Activated B cell treated with CpG ODN at 0.5 μM for 24 hours (primary cell): ENCODE measurements at places on chromosomes 11 and 22.
A peak's percentile ranks its signal among the peaks of the same experiment; 100 is the strongest.

DNA sequence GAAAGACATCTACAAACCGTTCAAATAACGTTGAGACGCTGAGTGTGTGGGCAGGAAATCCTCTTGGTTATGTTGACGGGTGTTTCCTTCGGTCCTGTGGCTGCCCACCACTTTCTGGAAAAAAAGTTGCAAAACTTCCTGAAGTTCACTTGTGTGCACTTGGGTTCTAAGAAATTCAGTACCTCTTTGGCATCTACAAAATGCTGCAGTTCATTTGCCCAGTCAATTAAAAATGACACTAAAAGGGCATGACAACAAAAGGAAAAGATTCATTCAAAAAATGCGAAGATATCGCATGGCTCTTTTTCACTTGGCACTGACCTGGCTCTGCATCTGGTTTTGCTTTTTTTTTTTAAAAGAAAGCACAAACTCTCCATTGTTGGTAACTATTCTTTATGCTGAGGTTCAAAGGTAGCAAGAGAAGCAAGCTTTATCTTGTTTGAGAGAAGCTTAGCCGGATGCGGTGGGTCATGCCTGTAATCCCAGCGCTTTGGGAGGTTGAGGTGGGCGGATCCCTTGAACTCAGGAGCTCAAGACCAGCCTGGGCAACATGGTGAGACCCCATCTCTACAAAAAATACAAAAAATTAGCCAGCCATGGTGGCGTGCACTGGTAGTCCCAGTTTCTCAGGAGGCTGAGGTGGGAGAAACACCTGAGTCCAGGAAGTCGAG is 10.6 kb upstream of the XBP1 start:
- DNase-seq: no peak

DNA sequence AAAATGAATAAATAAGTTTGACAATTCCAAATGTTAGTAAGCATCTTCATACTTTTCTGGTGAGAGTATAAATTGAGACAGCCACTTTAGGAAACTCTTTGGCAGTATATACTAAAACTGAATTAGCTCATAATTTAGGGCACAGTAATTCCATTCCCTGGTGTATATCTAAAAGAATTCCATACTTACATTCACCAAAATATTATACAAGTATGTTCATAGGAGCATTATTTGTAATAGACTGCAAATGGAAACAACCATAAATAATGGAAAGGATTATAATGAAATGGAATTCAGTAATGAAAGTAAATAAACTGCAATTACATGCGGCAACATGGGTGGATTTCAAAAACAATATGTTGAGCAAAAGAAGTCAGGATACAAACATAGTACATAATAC is 315.8 kb upstream of the LRRC4C start:
- DNase-seq: no peak

GRCh38 chr11:62654297-62654696 is 1.2 kb upstream of the INTS5 start:
- DNase-seq: no peak

- DNase-seq: no peak
Measured at GRCh38 chr11:122127020-122127419, 11.0 kb upstream of the BLID start.

GRCh38 chr11:14359501-14360031 is 583 bp upstream of the RRAS2 start:
- DNase-seq: no peak

DNA sequence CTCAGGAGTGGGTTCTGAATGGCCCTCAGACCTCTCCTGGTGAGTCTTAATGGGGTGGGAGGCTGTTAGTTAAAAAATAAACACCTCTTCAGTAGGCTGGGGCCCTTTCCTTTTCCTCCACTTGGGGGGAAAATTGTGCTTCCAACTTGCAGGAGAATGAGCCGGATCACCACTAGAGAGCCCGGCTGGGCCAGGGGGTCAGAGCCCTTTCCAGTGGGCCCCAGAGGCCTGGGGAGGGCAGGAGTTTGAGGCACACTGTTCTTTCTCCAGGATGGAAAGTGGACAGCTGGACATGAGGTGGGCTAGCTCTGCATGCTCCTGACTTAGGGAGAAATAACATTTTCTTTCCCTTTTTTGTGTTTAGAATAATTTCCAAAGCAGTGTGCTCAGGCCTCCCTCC is 32.8 kb downstream of the B3GAT1 start:
- no peak for DNase-seq

- no peak for DNase-seq
Measured at GRCh38 chr22:19987394-19988306, 29.0 kb downstream of the ARVCF start.

- DNase-seq: no peak
Measured at GRCh38 chr11:66789097-66789890, 53.9 kb upstream of the RCE1 start.

DNA sequence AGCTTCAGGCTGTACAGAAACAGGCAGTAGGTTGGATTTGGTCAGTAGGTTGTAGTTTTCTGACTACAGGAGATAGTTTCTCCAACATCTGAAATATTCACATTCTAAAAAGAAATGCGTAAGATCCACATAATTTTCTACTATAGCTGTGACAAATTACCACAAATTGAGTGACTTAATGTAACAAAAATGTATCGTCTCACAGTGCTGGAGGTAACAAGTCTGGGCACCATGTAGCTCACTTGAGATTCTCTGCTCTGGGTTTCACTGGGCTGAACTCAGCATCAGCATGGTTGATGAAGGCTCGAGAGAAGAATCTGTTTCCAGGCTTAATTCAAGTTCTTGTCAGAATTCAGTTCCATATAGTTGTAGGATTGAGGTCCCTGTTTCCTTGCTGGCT is 350.9 kb upstream of the CCDC179 start:
- DNase-seq: no peak

DNA sequence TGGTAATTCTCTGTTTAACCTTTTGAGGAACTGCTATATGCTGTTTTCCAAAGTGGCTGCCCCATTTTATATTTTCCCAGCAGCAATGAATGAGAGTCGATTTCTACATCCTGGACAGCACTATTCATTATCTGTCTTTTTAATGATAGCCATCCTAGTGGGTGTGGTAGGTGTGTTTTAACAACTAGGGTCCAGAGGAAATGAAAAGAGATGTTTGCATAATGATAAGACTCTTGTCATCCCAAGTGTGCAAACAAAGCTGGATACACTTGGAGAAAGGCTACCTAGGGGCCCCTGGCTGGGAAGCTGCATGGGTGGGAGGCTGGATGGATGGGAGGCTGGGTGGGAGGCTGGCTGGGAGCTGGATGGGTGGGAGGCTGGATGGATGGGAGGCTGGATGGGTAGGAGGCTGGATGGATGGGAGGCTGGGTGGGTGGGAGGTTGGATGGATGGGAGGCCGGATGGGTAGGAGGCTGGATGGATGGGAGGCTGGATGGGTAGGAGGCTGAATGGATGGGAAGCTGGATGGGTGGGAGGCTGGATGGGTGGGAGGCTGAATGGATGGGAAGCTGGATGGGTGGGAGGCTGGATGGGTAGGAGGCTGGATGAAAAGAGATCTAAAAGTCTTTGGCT is 158.0 kb downstream of the DSCAML1 start:
- no peak for DNase-seq

GRCh38 chr11:61068581-61068980 is 33.7 kb upstream of the CD5 start:
- no peak for DNase-seq

DNA sequence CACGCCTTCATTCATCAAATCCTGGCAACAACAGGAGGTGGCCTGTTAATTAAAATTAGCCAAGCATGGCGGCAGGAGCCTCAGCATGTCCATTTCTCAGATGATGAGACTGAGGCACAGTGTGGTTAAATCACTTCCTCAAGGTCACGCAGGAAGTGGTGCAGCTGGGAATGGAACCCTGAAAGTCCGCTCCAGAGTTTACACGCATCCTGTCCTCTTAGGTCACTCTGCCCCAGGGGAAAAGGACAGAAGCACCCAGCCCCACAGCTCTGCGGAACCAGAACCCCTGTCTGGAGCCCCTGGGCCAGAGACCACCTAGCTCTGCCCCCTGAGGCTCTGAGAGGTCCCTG is 19.6 kb downstream of the RPL3 start:
- DNase-seq: no peak

GRCh38 chr22:49934160-49934890 is 15.9 kb downstream of the CRELD2 start:
- DNase-seq: peak; percentile 47

DNA sequence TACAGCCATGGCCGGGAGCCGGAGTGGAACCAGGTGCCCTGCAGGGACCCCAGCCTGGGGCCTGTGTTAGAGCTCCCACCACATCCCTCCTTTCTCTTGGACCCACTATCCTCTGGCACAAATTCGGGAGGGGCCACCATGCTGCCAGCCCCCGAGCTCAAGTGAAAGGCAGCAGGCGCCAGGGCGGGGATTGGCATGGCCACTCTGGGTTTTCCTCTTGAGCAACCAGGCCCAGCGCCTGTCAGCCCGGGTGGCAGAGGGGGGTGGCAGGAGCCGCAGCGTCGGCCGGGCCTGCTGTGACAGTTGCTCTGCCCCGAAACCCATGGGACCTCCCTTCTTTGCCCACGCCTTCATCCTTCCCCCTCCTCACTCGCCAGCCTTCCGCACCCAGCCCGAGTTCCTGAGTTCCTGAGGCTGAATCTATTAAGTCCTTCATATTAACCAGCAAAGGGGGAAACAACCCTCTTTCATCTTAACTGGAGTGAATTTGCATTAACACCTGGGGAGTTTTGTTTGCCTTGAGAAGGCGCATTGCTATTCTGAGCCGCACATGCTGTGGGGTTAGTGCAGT is 16.8 kb upstream of the CABP7 start:
- no peak for DNase-seq

DNA sequence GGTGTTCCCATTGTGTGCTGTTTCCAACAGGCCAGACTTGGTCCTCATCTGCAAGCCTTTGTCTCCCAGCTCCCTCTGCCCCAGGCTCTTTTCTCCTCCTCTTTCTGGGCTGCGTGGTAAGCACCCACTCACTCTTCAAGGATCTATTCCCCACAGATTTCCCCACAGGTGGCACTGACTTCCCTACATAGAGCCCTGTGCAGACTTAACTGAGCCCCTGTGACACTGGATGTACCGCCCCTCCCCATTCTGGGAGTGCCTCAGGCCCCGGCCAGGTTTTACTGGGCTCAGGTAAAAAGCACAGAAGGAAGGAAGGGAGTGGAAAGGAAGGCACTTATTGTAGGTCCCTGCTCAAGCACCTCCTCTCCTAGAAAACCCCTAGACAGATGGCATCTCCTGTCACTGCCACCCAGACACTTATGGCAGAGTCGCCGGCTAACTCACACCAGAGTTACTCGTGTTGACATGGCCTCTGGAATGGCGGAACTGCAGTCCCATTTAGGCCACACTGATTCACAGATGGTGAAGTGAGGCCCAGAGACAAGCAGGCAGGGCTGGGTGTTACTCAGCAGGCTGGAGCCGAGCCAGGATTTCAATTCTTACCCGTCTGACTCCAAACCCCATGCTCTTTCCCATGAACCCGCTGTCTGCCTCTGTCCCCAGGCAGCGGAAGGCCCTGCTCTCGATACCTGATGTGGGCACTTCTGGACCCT is 47.2 kb downstream of the LRRC32 start:
- no peak for DNase-seq

GRCh38 chr11:47222696-47223095 is 7.9 kb downstream of the DDB2 start:
- DNase-seq: no peak

- DNase-seq: no peak
Measured at GRCh38 chr22:37731804-37732471, 35.1 kb downstream of the TRIOBP start.

DNA sequence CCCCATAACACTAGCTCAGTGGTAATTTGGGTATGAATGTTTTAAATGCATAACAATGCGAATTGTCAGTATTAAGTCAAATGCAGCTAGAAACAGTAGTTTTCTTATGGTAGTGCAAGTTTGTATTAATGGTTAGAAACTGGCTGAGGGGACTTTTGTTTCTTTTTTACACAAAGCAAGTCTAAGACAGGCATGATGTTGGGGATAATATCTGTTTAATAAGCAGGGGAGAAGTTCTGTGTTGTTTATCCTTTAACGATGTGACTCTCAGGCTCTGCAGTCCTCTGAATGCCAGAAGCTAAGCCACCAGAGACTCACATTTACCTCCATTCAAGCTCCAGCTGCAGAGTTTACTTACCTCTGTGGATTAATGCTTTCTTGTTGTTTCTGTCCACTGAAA is 67.8 kb downstream of the SYT9 start:
- DNase-seq: no peak

DNA sequence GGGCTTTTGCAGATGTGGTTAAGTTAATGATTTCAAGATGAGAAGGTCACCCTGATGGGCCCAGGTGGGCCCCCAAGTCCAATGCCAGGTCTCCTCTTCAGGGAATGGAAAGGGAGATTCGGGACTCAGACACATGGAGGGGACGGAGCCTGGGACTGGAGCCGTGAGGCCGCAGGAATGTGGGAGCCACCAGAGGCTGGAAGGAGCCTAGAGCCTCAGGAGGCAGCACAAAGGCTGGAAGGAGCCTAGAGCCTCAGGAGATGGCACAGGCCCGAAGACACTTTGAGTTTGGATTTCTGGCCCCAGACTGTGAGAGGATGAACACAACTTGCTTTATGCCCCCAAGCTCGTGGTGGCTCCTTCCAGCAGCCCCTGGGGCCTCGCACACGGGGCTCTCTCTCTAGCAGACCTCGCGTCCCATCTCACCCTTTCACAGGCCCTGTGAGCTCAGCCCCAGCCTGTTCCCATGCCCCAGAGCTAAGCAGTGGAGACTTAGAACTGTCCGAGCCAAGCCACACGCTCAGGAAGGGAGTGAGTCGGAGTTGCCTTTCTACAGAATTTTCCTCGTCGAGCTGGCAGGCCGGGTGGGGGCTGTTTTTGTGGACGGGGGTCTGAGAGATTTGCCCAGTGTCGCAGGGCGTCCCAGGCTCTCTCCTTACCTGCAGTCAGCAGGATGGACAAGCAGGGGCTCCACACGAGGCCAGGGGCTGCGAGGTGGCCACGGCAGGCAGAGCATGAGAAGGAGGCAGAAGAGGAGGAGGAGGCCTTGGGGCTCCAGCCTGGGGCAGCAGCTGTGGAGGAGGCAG is 937.6 kb downstream of the BRD1 start:
- no peak for DNase-seq

DNA sequence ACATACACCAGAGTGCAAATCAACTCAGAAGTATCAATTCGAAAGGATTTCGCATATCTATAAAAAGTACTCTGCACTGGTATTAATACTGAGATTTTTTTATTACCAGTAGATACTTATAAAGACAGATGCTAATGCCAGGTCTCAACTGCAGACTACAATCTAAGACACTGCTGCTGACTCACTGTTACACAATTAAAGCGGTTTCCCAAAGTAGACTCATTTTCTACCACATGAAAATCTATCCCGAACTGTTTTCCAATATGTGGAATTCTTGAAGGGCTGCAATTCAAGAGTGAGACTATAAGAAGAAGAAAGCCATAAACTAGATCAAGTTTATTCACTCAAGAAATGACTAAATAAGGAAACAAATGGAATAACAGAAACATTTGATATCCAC is 57.2 kb upstream of the ARHGAP32 start:
- no peak for DNase-seq
